ENCODE measurements at places on chromosomes 3 and 15.

DNA sequence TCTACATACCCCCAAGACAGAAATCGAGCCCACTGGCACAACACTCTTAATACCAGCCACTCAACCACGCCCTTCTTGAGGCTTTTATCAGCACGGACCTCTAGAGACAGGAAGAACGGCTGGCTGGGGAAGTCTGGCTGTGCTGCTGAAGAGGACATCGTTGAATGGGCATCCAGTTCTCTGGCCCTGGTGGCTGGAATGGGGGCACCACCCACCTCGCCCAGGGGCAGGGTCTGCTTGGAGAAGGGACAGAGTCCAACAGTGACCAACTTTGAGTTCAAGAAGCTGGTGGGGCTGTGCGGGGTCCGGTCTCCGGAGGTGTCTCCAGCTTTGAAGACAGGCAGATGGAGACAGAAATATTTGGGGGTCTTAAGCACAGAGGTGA is 77.5 kb downstream of the ATP10A start:
- no peak for DNase-seq

- no peak for DNase-seq
Observed at GRCh38 chr3:138331143-138331894, 1.7 kb upstream of the NME9 start.

DNA sequence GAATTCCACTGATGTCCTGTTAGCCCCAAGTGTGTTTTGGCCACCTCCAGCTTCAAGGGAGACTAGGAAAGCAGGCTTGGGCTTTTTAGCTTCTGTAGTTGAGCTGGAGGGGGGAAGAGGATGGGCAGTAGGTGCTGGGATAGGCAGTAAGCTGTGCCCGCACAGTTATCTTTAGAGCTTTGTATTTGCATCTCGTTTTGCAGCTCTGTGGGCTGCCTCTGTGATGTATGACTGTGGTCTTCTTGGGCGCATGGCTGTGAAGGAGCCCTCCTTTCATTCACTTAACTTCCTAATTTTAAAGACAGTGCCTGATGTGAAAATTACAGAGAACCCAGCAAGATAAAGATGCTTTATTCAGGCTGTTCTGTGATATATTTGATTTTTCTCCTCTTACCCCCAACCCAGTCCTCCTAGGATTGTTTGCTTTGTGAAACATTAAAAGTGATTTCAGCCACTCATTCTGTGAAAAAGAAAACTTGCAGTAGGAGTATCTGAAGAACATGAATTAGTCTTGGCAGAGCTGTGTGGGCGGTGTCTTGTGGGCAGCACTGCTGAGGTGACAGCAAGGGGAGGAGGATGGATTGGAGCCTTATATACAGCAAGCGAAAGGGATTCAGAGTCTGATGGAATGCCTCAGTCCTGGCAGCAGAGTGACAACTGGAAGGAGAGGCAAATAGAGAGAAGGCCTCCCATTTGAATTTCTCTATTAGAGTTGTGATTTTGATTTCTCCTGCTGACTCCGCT is 74.3 kb downstream of the LARS2 start:
- DNase-seq: no peak

DNA sequence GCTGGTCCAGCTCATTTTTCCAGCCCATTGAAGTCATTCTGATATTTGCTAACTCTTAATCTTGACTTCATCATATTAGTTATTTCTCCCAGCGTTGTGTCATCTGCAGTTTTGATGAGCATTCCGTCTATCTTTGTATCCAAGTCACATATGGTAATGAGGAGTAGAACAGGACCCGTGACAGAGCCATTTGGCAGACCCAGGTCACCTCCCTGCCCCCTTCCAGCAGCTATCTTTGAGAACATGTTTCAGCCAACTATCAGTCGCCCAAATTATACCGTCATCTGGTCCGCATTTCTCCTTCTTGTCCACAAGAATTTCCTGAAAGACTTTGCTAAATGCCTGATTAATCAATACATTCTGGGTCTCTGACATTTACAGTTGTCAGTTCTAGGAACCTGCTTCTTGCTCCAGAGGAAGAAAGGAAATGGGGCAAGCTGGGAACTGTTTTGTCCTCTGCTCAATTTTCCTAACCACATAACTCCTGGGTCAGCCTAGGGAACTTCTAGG is 347.1 kb upstream of the NR2E3 start:
- DNase-seq: no peak

- DNase-seq: no peak
Observed at GRCh38 chr3:14793126-14793857, 25.5 kb upstream of the FGD5 start.

DNA sequence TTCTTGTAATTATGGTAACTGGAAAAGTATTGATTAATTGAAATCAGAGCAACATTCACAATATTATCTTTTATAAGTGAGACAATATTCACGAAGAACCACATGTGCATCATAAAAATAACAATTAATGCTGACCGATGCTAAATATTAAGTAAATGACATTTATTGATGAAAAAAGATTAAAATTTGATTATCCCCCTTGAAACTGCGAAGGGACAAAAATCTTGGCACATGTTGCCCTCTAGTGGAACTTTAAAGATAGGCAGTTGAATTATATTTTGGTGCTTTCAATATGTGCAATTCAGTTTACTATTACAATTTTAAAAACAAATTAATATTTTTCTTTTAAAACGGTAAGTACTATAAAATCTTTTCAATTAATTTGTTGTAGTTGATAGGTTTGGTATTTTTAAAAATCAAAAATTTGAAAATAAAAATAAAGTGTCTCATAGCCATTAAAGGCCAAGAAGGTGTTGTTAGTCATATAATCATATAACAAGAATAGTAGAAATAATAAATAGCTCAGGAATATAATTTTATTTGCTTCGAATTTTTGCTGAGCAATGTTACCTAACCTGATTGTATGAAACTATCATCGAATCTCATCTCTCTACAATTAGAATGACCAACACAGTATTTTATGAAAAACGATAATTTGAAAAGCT is 270.2 kb downstream of the ROBO1 start:
- DNase-seq: peak; percentile 20

- no peak for DNase-seq
Observed at GRCh38 chr3:133138017-133138416, 99.8 kb downstream of the TMEM108 start.

GRCh38 chr15:75348562-75349350 is 1.9 kb downstream of the NEIL1 start:
- peak; percentile 31 for DNase-seq

DNA sequence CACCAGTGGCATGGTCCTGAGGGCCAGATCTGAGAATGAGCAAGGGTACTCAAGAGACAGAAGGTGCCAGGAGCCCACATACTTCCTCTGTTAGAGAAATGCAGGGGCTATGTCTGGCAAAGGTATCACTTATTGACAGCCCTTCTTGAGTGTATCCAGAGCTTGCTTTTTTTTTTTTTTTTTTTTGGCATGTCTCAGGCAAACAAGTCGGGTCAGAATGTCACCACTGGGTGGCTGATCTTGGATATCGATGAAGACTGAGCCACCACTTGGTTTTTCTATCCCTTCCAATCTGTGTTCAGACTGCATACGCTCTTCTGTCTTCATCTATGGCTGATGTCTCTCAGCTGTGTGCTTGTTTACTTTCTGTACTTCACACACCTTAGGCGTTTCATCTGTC is 363.4 kb upstream of the C2CD4B start:
- DNase-seq: no peak

GRCh38 chr15:40157778-40158447 is 3.0 kb upstream of the BUB1B start:
- DNase-seq: no peak

DNA sequence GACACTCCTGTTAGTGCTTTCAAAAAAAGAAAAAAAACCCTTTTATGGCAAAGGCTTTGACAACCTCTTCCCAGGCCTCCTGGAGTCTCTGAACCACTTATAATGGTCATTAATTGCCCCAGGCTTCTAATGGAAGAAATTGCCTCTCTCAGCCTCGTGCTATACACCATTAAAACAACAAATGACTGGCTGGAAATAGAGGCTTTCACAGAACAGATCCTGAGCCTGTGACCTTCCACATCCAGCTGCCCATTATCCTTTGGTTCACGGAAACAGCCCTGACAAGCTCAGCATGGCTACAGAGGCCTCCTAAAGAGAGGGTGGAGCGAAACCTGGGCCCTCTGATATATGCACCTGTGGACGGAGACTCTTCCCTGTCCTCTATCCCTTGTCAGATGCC is 26.8 kb upstream of the MKRN3 start:
- no peak for DNase-seq

DNA sequence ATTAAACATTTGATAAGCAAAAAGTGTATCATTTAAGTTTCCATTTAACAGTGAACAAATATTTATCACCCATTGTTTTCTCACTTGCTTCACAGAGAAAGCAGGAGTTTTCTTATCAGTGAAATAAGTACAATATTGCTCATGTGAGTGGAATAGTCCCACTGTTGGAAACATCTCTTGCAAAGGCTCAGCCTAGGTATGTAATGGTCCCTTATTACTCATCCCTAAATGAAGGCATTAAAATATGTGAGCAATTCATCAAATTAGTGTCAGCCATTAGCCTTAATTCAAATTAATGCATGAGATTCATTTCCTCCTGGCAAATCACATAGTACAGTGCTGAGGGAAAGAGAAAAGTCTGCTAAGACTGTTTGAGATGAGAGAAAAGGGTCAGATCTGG is 9.6 kb upstream of the FMN1 start:
- DNase-seq: no peak

GRCh38 chr15:78104566-78105475 is 12.5 kb downstream of the SH2D7 start:
- no peak for DNase-seq
